Naive B cell (primary cell): ENCODE measurements at places on chromosomes 11 and 22. TPM values are rescaled to one million over a fixed set of nuclear protein-coding genes. Genes with fewer than 3 reads are reported as not detected.

DNA sequence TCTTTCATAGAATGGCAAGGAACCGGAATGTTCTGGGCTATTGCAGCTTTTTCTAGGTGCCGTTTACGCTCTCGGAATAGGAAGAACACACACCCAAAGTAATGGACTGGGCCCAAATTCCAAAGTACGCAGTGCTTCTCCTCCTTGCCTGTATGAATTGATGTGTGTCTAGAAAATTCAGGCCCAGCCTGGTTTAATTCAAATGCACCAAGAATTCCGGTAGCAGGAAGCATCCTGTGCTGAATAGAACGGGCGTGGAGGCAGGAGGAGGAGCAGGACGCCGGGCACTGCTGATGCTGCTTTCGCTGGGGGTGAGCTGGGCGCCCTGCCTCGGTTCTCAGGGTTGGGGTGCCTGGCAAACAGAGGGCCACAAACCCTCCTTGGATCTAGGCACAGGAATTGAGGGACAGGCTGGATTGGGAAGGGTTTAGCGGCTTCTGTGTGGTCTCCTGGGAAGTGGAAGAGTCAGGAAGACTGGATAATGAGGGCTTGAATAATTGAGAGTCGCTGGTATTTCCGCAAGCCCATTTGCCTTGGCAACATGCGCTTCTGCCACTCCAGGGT, 2.0 kb downstream of the PARVB start:
- H3K4me3 ChIP-seq, result peak overlapping the region; percentile 83
- DNase-seq, result no peak
- H3K4me1 ChIP-seq, result peaks cover 54% of the 10 kb centered on the region
- no peaks in the 10 kb centered on the region for H3K36me3 ChIP-seq
- no peaks in the 10 kb centered on the region for H3K27me3 ChIP-seq

DNA sequence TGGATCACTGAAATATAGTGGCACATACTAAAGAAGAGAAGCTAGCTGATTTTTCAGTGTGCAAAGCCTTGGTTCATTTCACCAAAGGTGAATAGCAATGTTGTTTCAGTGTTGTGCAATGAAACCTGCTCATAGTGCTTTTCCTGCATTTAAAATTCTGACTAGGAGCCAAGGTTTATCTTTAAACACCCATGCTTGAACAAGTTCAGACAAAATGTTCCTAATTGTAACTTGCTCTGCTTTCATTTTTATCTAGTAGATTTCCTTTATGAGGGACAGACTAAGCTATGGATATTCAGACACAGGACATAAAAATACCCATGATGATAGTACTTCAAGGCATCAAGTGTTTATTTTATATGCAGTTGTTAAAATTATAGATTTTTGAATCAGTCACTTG, 47.7 kb downstream of the BBOX1 start:
- DNase-seq, result no peak
- H3K4me1 ChIP-seq, result no peaks in the 10 kb centered on the region
- H3K27me3 ChIP-seq, result no peaks in the 10 kb centered on the region

GRCh38 chr22:22372086-22372485, 127.5 kb downstream of the VPREB1 start:
- H3K4me1 ChIP-seq, result peaks cover 89% of the 10 kb centered on the region
- H3K27ac ChIP-seq, result peak overlapping the region; percentile 45
- no peak for DNase-seq
- no peaks in the 10 kb centered on the region for H3K27me3 ChIP-seq
- H3K36me3 ChIP-seq, result no peaks in the 10 kb centered on the region

GRCh38 chr22:45358127-45358526, 48.4 kb downstream of the FAM118A start:
- no peak for DNase-seq
- no peaks in the 10 kb centered on the region for H3K4me1 ChIP-seq
- no peaks in the 10 kb centered on the region for H3K36me3 ChIP-seq
- H3K4me3 ChIP-seq, result no peak overlapping the region

DNA sequence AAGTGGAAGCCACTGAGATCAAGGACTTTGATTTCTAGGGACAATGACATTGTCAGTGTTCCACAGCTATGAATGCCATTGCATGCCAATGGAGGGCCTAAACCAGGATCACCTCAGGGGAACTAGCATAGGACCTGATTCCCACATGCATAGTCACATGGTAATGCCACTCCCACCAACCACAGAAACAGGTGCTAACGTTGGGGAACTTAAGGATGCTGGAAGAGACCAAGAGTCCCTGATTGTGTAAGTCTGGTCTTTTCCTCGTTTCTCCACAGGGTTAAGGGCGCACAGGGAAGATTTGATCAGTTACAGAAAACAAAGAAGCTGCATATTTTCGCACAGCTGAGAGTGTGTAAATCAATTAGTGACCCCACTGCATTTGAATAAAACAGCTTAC, 59.4 kb upstream of the CD44 start:
- no peaks in the 10 kb centered on the region for H3K27me3 ChIP-seq
- H3K4me3 ChIP-seq, result peak overlapping the region; percentile 6
- H3K4me1 ChIP-seq, result peaks cover 74% of the 10 kb centered on the region

- no peaks in the 10 kb centered on the region for H3K27me3 ChIP-seq
- H3K27ac ChIP-seq, result peak overlapping the region; percentile 88
- peaks cover 36% of the 10 kb centered on the region for H3K36me3 ChIP-seq
- H3K4me1 ChIP-seq, result peaks cover 4% of the 10 kb centered on the region
Observed at GRCh38 chr11:94457118-94458029, 36.3 kb downstream of the MRE11 start.

- no peak overlapping the region for H3K4me3 ChIP-seq
- H3K27me3 ChIP-seq, result no peaks in the 10 kb centered on the region
- H3K36me3 ChIP-seq, result peaks cover 35% of the 10 kb centered on the region
- H3K27ac ChIP-seq, result no peak overlapping the region
Observed at GRCh38 chr11:76524461-76524860, 79.6 kb downstream of the EMSY start.

DNA sequence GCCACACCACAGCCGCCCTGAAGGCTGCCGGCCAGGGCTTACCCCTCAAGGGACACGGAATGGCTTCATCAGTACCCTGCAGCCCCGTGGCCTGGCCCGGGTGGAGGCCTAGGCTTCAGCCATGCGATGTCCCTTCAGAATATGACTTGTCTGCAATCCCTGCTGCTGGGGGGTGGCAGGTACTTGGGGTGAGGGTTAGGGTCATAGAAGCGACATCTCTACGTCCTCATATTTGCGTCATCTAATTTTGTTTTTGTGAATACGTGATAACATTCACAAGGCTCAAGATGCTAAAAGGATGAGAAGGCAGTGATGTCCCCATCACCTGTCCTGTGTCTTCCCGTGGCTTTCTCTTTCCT, 6.4 kb downstream of the CCND1 start:
- no peak for DNase-seq
- no peak overlapping the region for H3K4me3 ChIP-seq
- no peak overlapping the region for H3K27ac ChIP-seq
- peaks cover 7% of the 10 kb centered on the region for H3K4me1 ChIP-seq
- no peaks in the 10 kb centered on the region for H3K27me3 ChIP-seq

- peaks cover 23% of the 10 kb centered on the region for H3K27me3 ChIP-seq
- no peaks in the 10 kb centered on the region for H3K36me3 ChIP-seq
- H3K4me1 ChIP-seq, result no peaks in the 10 kb centered on the region
- no peak overlapping the region for H3K4me3 ChIP-seq
- no peak overlapping the region for H3K27ac ChIP-seq
Observed at GRCh38 chr11:11584937-11585336, 36.9 kb downstream of the GALNT18 start.

DNA sequence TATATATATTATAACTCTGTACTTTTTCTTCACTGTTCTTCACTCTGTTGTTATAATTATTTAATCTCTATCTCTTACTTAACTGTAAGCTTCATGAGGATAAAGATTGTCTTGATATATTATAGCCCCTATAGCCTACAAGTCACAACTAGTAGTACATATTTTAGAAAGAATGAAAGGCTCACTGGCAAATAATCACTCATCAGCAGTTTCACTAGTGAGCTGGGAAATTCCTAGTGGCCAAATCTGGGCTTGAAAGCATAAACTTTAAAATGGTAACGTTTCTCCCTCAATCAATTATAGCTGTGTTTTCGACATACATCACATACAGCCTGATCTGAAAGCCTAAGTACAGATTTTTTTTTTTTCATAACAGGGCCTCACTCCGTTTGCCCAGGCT, 42.5 kb downstream of the CTSC start:
- H3K4me3 ChIP-seq, result no peak overlapping the region
- H3K36me3 ChIP-seq, result peaks cover 21% of the 10 kb centered on the region
- H3K4me1 ChIP-seq, result no peaks in the 10 kb centered on the region
- no peak for DNase-seq

The LINC01488 gene
- polyA plus RNA-seq, result not detected

The NPTXR gene
- 0.17 TPM for polyA plus RNA-seq

The NXPE4 gene
- not detected for polyA plus RNA-seq

The MS4A1 gene
- polyA plus RNA-seq, result 1,188 TPM
